T-helper 2 cell treated with Interferon-gamma antibody and Interleukin-4, amounts not matched to agents 5 μg/mL and 100 μg/mL, for 36 hours (primary cell): ENCODE measurements at places on chromosomes 7 and 10.

GRCh38 chr10:97020452-97021400 lies 165.0 kb downstream of the SLIT1 start:
- no peak for DNase-seq

- DNase-seq, result no peak
These were observed 12.2 kb upstream of the CHST15 start for GRCh38 chr10:124105594-124105993.

GRCh38 chr10:128070721-128071416 lies 55.4 kb downstream of the MKI67 start:
- no peak for DNase-seq

GRCh38 chr10:77226452-77226851 lies 411.2 kb downstream of the KCNMA1 start:
- DNase-seq, result no peak
